ENCODE measurements at places on chromosomes 7 and 10.

- no peak for DNase-seq
Observed at GRCh38 chr10:74194999-74195398, 44.0 kb downstream of the ADK start.

DNA sequence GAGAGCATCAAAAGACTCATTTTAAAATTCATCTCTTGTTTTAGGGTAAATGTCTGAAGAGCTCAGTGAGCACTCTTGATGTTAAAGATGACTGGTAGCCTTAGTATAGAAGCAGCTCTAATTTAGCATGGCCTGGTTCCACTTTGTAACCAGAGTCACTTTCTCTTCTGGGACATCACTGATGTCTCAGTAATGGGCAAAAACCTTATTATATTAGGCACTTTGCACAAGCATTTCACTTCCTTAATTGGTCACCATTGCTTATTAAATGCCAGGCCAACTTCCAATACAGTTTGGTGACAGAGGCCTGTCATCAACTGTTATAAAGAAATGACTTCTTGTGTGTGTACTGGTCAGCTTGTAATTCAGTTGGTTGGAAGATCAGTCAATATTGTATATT, 53.0 kb downstream of the STEAP1B start:
- DNase-seq, result no peak

DNA sequence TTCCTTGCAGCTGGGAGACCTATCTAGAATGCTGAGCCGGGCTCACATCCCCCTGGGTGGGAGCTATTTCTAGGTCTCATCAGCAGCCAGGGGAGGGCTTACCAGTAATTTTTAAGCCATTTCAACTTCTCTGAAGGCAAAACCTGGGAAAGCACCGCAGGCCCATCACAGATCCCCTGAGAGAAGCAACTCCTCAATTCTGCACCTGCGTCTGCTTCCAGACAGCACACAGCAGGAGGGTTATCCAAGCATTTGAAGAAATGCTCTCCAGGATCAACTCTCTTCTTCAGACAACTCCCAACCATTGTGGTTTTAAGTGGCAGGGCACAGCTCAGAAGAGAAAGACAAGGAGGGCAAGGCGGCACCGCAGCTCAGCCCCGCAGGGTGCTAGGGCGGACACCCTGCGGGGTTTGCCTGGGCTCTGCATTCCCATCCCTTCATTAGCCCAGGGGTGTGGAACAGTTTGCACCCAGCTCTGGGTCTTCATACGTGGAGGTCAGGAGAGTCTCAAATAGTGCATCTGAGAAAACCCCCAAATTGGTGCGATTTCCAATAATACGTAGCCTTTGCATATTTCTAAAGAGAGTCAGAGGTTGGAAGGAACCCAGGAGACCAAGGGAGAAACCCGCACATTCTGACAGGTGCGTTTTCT, 618.7 kb downstream of the DNAJB6 start:
- DNase-seq, result no peak

DNA sequence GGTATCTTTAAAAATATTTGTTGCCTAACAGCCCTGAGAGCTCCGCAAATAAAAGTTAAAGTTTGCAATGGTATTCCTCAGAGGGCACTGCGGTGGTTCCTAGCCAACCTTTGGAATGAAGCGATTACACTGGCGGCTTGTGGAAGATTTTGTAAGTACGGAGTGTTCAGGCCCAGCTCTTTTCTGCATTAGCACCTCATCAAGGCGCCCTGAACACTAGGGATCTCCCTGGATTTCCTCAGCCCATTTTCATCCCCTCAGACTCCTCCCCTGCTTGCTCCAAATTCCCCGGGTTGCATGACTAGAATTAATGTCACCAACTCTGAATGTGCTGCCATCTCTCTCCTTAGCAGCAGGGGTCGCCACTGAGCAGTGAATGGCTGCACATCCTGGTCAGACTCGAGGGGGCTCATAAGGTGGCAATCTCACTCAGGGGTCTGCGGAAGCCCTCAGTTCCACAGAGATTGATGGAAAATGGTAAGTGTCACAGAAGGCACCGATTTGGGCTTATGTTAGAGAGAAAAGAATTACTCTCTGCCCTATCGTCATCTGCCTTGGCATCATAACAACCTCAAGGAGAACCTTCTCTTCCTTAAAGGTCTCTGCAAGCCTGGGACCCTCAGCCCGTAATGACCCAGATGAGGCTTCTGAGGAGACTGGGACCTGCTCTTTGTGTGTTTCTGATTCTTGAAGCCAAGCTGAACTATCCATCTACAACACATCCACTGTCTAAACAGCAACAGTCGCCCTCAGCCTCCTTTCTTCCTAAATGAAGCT, 262.8 kb upstream of the AOAH start:
- DNase-seq, result peak; percentile 73

DNA sequence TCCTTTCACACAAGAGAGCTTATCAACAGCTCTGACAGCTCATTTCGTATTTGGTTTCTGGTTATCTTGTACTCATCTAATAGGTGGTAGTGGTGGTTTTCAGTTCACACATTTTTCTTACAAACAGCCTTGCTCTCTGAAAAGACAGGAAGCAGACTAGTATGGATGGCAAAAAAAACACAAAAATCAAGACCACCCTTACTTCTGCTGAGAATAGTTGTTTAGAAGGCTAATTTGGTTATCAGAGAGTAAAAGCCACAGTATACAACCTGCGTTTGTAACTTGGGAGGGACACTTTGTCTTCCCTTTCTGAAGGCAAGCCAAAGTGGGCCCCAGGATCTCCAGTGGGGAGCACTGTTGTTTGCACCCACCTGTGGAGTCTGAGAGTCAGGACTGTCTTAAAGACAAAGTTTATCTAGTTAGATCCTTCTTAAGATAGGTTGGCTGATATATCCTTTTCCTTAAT, 68.0 kb downstream of the PIP4K2A start:
- DNase-seq, result no peak

DNA sequence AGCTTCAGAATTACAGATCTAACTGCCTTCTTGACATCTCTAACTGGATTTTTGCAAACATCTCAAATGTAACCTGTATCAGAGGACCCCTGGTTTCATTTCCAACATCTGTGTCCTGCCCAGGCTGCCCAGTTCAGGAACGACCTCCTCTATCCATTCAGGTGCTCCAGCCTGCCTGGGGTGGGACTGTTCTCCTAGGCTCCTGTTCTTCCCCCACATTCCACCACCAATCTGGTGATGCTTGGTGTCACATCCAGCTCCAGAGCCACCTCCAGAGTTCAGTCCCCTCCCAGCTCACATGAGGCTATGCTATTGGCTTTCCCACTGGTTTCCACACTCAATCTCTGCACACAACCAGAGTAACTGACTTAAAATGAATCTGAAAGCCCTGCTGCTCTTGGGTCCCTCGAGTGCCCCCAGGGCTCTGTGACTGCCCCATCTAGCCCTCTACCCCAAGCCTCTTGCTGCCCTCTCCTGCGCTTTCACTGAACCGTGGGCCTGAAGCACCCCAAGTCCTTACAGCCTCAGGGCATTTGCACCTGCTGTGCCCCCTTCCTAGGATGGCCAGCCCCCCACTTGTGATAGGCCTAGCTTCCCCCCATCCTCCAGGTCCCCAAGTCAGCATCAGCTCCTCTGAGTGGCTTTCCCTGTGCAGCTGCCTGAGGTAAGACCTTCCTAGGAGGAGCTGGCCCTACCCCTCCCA, 46.1 kb downstream of the PPIF start:
- peak; percentile 13 for DNase-seq

- DNase-seq, result no peak
Observed at GRCh38 chr7:4957847-4958476, 1.0 kb downstream of the MMD2 start.

GRCh38 chr10:70647086-70647485, 25.2 kb upstream of the ADAMTS14 start:
- no peak for DNase-seq
